Activated naive CD4-positive, alpha-beta T cell treated with anti-CD3 and anti-CD28 coated beads, Interleukin-2, amount 50 U/mL, for 72 hours (primary cell): ENCODE measurements at places on chromosomes 2 and 18. TPM values are rescaled to one million over a fixed set of nuclear protein-coding genes. Genes with fewer than 3 reads are reported as not detected.

DNA sequence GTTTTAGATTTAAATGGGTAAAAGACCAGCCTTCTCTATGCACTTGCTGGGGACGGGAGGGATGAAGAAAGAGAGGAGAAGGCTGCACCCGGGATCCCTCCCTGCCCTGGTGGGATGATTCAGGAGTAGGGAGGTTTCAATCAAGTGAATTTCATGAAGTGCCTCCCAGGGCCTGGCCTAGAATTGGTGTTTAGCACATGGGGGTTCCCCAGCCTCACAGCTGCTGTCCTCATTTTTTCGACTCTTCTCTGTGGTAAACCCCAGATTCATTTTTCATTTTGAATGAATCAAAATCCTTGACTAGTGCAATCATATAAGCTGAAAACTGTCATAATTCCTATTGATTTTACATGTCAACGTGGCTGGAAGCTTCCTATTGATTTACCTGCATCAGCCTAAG, 81.1 kb downstream of the LPIN1 start:
- no peak for DNase-seq

GRCh38 chr2:68564426-68564825, 79.0 kb upstream of the PROKR1 start:
- DNase-seq = no peak

GRCh38 chr2:222903234-222904220, 42.7 kb downstream of the ACSL3 start:
- no peak for DNase-seq

DNA sequence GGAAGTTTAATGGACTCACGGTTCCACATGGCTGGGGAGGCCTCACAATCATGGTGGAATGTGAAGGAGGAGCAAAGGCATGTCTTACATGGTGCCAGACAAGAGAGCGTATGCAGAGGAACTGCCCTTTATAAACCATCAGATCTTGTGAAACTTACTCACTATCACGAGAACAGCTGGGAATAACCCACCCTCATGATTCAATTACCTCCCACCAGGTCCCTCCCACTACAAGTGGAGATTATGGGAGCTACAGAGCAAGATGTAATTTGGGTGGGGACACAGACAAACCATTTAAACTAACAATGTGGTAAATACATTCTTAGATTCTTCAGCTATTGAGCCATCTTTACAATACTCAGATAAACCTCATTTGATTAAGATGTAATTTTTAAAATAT, 176.1 kb downstream of the SH3BP4 start:
- DNase-seq = no peak

DNA sequence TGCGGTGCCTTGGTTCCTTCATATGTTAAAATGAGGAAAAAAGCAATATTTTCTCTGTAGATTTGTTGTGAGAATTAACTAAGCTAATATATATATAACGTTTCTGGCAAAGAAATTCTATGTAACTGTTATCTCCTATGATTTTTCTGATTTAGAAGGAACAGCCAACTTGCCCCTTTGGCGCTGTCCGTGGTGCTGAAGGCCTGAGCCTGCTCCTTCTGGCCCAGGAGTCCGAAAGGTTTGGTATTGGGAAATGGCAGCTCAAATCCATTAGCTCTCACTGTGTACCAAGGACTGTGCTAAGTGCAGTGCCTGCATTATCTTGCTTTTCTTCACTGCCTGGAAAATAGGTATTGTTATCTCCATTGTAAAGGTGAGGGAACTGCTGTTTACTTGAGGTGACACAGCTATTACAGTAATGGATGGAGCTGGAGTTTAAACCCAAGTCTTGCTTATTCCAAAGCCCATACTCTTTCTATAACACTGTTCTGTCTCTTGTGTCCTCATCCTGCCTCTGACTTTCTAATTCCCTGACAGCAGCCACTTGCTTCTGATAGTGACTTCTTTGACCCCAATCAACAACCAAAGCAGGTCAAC, 52.2 kb downstream of the C1QL2 start:
- no peak for DNase-seq

DNA sequence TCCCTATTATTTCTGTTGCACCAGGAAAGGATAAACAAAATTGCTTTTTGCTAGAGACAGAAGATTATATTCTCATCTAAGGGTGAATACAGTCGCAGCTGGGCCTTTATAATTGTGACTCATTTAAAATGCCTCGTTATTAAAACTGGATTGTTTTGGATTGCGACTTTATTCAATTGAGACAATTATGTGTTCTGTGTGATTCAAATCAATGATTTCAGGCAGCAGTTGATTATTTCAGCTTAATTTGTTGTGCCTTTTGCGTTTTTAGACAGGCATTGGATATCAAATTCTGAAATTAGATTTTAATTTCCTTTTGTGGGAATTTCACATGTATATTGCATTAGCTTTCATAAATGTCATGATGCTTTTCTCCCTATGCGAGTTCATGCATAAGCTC, 778.1 kb upstream of the SOX11 start:
- DNase-seq = no peak

DNA sequence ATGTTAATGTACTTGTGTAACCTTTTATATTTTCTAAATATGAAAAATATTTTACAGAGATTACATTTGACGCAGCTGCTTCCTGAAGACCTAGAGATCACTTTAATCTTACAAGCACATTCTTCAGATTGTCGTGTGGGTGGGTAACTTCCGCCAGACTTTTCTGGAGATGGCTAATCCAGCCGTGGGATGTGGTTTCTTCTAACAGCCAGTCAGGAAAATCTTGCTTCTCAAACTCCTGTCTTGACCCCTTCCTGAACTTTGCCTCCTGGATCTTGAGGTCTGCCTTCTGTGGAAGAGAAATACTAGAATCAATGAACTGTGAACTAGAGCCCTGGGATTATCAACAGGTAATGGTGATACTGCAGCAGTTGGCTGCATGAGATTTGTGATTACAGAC, 401.6 kb upstream of the TNP1 start:
- DNase-seq = no peak

DNA sequence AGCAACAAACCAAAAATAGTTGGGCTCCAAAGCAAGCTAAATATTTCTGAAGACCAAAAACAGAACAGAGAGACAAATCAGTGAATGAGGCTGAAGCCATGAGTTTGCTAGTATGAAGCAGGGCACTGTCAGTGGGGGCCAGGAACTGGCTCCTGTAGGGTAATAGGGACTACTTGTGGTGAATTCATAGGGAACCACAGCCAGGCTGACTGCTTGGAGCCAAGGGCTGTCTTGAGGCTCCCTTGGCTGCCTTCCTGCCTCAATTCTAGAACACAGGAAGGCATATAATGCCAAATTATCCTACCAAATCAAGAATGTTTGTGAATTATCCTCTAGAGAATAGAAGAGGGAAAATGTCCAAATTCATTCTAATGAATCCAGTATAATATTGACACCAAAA, 406.0 kb downstream of the CCDC85A start:
- DNase-seq = no peak

DNA sequence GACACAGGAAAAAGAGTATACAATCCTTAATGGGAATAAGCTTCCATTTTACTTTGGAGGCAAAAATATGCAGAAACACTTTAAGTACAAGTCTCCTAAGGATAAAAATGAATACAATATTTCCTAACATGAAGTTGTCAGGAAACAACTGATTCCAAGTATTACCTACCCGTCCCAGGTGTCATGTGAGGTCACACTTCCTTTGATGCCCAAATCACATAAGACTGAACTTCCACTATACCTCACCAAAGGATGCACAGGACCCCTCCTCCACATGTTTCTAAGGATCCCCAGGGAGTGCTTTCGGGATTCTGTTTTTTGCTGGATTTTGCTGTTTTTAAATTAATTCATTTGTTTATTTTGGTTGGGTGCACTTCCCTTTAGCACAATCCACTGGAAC, 438.5 kb upstream of the TCF4 start:
- no peak for DNase-seq

GRCh38 chr2:10305254-10305635, 2.5 kb downstream of the HPCAL1 start:
- peak; percentile 45 for DNase-seq

GRCh38 chr2:96471772-96472171, 33.4 kb downstream of the NEURL3 start:
- DNase-seq = no peak

DNA sequence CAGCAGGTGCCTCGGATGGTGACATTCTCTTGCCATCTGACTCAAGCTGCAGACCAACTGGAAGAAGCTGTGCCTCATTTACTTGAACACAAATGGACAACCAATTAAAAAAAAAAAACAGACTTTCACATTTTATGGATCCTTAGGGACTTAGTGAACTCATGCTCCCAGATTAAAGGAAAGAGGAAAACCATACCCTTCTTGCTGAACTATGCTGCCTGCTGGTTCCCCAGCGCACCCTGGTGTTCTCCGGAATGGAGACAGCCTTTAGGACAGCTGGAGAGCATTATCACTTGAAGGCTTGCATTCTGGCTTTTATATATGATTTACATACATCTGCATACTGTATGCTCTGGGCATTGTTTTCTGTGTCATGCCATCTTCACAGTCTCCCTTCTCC, 370.7 kb downstream of the SLC4A3 start:
- DNase-seq = no peak

GRCh38 chr2:203959672-203960071, 23.1 kb downstream of the ICOS start:
- DNase-seq = no peak

DNA sequence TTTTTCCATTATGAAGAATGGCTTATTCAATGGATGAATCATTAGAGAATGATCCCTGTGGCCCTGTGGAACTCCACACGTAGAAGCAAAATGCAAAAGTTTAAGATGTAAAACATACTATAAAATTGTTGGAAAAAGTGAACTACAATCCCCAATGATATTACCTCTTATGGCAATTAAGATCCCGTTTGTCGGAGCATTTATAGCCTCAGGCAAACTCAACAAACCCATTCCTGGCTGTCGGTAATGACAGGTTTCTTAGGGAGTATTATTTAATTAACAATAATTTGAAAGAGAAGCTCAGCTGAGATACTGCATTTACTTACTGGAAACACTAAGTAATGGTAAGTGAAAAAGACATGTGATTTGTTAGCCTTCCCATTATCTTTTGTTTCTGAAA, 138.3 kb downstream of the CDH20 start:
- DNase-seq = no peak

DNA sequence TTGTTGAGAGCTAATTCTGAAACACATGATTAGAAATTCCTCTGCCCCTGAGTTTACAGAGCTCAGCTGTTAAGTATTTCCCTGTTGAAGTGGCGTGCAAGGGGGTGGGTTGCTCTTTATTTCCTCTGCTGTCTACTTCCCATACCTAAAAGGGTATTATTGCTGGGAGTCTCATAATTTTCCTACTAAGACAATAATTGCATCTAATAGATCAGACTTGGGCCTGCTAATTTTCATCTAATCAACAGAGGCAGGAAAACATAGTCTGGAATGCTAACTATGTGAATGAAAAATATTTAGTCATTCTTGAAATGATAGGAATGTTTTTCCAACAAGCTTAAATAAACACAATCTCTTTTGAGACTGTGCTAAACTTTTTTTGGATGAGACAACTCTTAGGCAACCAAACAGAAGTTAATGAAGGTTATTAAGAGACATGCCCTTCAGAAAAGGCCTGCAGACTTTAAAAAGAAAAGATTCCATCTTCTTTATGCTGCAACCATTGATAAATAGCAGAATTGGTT, 111.4 kb downstream of the FEZ2 start:
- no peak for DNase-seq

DNA sequence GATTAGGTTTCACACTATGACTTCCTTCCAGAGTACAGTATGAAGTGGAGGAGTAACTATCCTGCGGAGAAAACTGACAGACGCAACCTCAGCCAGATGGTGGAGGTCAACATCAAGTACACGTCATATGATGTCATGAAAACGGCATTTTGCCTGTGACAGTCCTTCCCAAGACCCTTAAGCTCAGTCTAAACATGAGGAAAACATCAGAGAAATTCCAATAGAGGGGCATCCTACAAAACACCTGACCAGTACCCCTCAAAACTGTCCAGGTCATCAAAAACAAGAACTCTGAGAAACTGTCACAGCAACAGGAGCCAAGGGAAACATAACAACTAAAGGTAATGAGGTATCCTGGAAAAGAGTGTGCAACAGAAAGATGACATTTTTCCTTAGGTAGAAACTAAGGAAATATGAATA, 1.7 kb downstream of the RNU4ATAC start:
- DNase-seq = no peak

The MBP gene
- 60.0 TPM for total RNA-seq

The TMEFF2 gene
- not detected for total RNA-seq

The DNER gene
- total RNA-seq = not detected

The NEU4 gene
- total RNA-seq = 1.1 TPM

The GKN2 gene
- total RNA-seq = not detected

The OSBPL1A gene
- total RNA-seq = 5.4 TPM

The RGPD4 gene
- 0.16 TPM for total RNA-seq

The ARHGAP25 gene
- total RNA-seq = 37.7 TPM

The SGPP2 gene
- 1.3 TPM for total RNA-seq

The SLC4A3 gene
- total RNA-seq = not detected

The GALNT14 gene
- 0.59 TPM for total RNA-seq

The AMER3 gene
- not detected for total RNA-seq

The NYAP2 gene
- not detected for total RNA-seq
